Mammary microvascular endothelial cell (primary cell): ENCODE measurements at places on chromosomes 7 and 10. TPM values are rescaled to one million over a fixed set of nuclear protein-coding genes. Genes with fewer than 3 reads are reported as not detected.

PLAU gene
- 125 and 148 TPM in 2 replicates for total RNA-seq

ELFN1 gene
- total RNA-seq: 0.84 and 1.1 TPM in 2 replicates

CYP3A5 gene
- total RNA-seq: not detected in 2 replicates

GIMAP2 gene
- 34.2 and 35.7 TPM in 2 replicates for total RNA-seq

PDSS1 gene
- 13.4 and 13.9 TPM in 2 replicates for total RNA-seq

C10orf53 gene
- total RNA-seq: not detected in 2 replicates

AMZ1 gene
- not detected in 2 replicates for total RNA-seq

NANOS1 gene
- 0.13 and 0.25 TPM in 2 replicates for total RNA-seq

PPP1R3C gene
- 0.69 TPM in 1 of 2 replicates, not detected in the other for total RNA-seq

LMTK2 gene
- 5.5 and 7.5 TPM in 2 replicates for total RNA-seq

SPDYE9 gene
- total RNA-seq: not detected in 2 replicates

CHST12 gene
- 16.8 and 17.0 TPM in 2 replicates for total RNA-seq

BICC1 gene
- 0.15 TPM in 1 of 2 replicates, not detected in the other for total RNA-seq

HOXA9 gene
- total RNA-seq: 16.2 and 24.6 TPM in 2 replicates

ANKRD7 gene
- 0.49 TPM in 1 of 2 replicates, not detected in the other for total RNA-seq

TUBAL3 gene
- 0.07 and 0.20 TPM in 2 replicates for total RNA-seq

RPA3 gene
- 28.4 and 30.0 TPM in 2 replicates for total RNA-seq

NUPR2 gene
- total RNA-seq: not detected in 2 replicates

EBLN1 gene
- not detected in 2 replicates for total RNA-seq

SUPV3L1 gene
- total RNA-seq: 22.3 and 24.5 TPM in 2 replicates

NSUN6 gene
- 4.9 and 6.1 TPM in 2 replicates for total RNA-seq

LGI1 gene
- not detected in 2 replicates for total RNA-seq

TMEM270 gene
- not detected in 2 replicates for total RNA-seq

PCDH15 gene
- total RNA-seq: under 0.01 TPM in 1 of 2 replicates, not detected in the other

TAF3 gene
- total RNA-seq: 3.1 and 4.0 TPM in 2 replicates

SLC39A12 gene
- not detected in 2 replicates for total RNA-seq

CALHM1 gene
- not detected in 2 replicates for total RNA-seq

NET1 gene
- 32.4 and 41.9 TPM in 2 replicates for total RNA-seq

PRPS1L1 gene
- not detected in 2 replicates for total RNA-seq

RPEL1 gene
- not detected in 2 replicates for total RNA-seq

CPA2 gene
- not detected in 2 replicates for total RNA-seq

GPR26 gene
- total RNA-seq: not detected in 2 replicates

CAV2 gene
- total RNA-seq: 314 and 335 TPM in 2 replicates

ZNF518A gene
- 4.9 and 8.7 TPM in 2 replicates for total RNA-seq

DOCK1 gene
- 39.4 and 40.0 TPM in 2 replicates for total RNA-seq

TMEM229A gene
- total RNA-seq: not detected in 2 replicates

WDR91 gene
- total RNA-seq: 2.3 and 3.1 TPM in 2 replicates
